ENCODE measurements at places on chromosomes 7 and 10.

DNA sequence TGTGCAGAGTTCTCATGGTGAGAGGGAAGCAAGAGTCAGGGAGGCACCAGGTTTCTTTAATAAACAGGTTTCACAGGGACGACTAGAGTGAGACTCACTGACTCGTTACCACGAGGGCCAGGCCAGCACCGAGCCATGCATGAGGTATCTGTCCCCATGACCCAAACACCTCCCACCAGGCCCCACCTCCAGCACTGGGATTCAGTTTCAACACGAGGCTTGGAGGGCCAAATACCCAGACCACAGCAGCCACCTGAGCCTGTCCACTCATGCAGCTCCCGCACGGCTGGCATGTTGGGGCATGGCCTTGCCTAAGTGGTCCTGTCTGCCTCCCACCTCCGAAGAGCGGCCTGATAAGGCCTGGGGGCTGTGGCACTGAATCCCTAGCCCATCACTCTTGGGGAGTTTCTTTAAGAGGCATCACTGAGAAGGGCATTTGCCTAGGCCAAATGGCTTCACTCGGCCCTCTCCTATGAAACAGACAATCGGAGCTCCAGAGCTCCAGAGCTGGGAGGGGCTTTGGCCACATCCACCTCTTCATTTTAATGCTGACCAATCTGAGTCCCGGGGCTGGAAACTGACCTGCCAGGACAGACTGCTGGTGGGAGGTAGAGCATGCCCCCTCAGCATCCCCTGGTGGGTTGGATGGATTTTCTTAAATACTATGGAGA is 157.8 kb downstream of the DNAJB6 start:
- no peak for DNase-seq

GRCh38 chr10:78802866-78803265 is 265.9 kb upstream of the ZMIZ1 start:
- DNase-seq, result peak; percentile 34

DNA sequence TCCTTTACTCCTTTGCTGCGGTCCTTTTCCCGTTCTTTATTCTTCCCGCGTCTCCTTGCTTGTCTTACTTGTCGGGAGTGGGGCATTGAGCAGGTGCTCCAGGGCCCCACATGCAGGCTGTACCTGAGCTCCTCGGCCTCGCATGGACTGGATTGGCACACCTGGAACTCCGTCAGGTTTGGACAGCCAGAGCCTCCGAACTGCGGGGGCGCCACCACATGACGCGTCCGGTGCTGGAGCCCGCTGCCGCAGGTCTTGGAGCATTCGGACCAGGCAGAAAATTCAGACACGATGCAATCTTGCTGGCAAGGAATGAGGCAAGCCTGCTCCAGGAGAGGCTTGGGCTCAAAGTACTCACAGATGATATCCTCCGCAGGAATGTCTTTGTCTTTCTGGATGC is 195.7 kb downstream of the THSD7A start:
- DNase-seq, result no peak

DNA sequence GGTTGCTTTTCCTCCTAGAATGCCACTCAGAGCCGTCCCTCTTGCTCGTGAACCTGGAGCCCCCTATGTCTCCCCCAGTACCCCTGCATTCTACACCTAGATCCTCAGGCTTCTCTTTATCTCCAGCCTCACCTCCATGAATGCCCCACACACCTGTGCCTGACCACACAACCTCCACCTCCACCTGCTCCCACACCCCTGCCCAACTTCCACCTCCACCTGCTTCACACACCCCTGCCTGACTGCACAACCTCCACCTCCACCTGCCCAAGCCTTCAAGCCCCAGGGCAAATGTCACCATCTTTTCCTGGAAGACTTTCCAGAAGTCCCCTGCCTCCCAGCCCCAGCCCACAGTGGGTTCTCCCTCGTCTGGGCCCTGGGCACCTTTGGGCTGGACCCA is 6.9 kb upstream of the LFNG start:
- no peak for DNase-seq

- DNase-seq, result no peak
Observed at GRCh38 chr7:21214657-21215056, 213.2 kb upstream of the SP4 start.

DNA sequence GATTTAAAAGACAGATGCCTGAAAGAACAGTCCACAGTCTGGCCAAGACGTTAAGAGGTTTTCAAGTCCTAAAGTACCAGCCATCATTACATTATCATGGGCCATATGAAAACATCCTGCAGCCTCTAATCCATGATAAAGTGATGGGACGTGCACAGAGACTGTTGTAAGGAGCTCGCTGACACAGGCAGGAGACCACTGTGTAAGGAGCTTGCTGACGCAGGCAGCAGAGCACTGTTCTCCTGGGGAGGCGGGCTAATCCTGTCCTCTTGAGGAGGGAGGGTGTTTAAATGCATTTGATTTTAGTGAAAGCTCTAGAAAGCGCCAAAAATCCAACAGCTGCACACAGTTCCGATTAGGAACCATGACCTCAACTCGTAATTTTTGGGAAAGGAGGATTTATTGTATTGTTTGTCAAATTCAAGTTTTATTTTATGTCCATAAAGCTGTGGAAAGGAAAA is 16.9 kb downstream of the SVIL start:
- DNase-seq, result no peak

- no peak for DNase-seq
Observed at GRCh38 chr7:148850564-148850963, 33.5 kb downstream of the EZH2 start.

DNA sequence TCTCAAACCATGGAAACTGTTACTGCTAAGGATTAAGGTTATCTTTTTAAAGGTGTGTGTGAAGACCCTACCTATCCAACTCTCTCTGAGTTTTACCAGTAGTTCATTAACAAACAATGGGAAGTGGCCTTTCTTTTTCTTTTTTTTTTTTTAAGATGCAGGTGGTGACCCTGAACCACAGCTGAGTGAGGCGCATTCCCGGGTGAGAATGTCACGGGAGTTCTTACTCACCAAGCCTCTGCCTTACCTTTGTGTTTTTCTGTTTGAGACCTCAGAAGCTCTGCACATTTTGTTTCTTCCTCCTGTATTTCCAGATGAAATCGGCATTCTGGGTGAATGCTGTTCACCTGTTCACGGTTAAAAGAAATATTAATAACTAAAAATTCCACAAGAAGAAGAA is 2.5 kb downstream of the VIPR2 start:
- DNase-seq, result no peak

DNA sequence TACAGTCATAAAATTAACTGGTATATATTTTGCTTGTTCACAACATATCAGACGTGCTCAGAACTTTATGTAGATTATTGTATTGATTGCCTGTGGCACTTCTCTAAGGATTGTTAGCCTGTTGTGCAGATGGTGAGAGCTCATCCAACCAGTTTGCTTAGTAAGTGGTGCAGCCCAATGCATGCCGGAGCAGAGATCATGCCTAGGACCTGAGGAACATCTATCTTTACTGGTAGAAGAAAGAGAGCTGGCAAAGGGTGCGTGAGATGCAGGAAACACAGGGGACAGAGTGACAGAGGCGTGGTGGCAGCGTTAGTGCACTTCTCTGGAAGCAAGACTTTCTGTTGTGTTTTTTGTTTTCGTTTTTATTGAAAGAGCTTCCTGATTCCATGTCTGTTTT is 35.9 kb downstream of the CCM2 start:
- DNase-seq, result no peak

DNA sequence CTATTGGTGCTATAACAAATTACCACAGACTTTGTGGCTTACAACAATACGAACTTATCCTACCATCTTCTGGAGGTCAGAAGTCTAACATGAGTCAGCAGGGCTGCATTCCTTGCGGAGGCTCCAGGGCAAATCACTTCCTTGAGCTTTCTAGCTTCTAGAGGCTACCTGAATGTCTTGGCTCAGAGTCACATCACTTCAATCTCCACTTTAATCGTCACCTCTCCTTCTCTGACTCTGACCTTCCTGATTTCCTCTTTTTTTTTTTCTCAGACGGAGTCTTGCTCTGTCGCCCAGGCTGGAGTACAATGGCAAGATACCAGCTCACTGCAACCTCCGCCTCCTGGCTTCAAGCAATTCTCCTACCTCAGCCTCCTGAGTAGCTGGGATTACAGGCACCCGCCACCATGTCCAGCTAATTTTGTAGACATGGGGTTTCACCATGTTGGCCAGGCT is 44.6 kb upstream of the ANAPC16 start:
- DNase-seq, result peak; percentile 99

DNA sequence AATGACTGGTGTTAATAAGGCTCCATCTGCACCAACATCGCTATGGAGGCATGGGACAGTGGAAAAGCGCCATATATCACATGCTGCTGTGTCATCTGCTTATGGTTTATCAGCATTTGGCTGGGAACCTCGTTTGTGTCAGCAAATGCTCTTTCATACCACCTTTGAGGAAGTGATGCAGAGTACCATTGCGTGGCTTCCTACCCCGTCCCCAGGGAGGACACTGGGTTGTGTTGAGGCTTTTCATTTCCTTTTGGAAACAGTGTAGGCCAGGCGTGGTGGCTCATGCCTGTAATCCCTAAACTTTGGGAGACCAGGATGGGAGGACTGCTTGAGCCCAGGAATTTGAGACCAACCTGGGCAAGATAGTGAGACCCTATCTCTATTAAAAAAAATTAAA is 6.8 kb downstream of the TACR2 start:
- DNase-seq, result no peak

DNA sequence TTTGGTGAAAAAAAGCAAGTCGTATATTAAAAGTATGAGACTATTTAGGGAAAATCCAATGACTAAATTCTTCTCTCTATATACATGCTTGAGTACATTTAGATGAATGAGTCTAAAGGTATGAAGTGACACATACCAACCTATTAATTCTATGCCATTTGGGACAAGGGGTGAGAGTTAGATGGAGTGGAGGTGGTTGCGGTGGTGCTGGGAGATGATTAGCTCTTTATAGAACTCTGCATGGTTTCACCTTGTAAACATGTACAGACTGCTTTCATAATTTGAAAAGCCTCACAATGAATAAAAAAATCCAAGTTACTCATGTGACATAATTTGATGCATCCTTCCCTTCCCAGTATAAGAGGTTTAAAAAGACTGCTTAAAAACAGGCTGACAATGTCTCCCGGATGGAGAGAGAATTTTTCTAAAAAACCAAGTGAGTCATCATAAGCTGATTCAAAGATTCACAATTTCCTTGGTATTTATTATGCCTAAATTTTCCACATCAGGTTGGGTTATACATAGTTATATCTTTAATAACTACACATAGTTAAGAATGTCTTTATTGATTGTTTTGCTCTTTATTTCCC is 572.8 kb downstream of the REEP3 start:
- DNase-seq, result no peak

DNA sequence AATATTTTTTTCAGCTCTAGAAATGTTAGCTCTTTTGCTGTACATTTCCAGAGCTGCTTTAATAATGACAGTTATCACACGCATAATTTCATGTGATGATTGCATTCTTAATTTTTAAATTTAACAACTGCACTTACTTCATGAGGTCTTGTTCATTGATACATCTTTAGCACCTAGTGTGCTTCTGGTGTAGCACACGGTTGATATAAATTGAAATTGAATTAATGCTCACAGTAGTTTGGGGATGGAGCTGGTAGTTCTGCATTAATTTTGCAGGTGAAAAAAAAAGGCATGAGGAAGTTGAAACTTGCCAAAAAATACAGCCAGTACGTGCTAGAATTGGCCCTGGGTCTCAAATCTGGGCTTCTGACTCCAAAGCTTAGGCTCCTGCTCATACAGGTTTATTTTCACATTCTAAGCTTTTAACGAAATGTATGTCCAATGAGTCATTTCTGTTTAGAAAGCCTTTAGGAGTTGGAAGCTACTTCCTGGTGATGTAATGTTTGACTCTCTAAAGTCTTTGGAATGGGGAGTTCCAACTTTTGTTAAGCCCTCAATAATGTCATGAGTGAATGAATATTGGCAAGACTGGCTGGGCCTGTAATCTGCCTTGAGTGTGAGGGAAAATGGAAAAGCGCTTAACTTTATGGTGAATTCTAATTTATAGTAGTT is 62.5 kb downstream of the DAGLB start:
- DNase-seq, result peak; percentile 97

DNA sequence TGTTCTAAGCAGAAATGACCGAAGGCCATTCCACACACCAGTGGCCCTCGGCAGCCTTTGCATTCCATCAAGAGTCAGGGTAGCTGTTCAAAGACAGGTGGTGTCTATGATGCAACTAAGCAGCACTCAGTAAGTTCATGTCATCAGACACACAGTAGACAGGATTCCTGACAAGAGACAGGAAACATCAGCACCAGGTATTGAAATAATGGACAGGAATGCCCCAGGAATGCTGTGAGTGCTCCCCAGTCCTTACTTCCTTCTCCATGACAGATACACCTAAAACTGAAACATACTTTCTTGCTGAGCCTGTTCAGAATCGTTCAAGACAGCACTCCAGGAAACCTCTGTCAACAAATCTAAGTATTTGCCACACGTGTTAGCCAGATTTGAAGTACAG is 204.4 kb downstream of the TPST1 start:
- no peak for DNase-seq

DNA sequence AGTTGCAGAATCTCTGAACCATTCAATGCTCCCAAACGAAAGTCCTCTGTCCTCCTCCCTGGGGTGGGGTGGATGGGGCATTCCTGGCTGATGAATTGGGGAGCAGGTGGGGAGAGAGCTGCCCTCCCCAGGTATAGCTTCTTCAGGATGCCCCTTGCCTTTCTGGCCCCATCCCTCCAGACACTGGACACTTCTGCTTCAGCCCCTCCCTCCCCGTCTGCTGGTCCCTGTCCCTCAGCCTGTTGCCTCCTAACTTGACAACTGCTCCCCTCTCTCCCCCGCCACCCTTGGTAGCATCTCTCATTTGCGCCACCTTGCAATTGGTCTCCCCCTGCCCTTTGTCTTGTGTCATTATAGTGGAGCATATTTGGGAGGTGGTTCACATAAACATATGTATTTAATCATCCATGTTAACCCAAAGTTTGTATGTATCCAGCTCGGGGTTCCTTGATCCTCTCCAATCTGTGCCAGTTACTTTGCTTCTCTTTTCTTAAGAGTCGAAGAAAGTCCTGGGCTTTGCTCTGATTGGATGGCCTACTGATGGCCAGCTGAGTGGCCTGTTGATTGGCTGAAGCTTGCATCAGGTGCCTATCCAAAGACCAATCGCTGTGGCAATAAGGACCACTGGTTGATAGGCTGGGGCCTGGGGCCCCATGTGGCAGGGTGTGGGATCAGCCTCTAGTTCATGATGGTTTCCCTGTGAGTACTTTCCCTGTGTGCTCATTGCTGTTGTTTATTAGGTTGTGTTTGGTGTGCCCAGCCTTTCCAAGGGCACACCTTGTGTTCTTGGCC is 4.0 kb upstream of the GCK start:
- DNase-seq, result no peak

- no peak for DNase-seq
Observed at GRCh38 chr10:7134448-7134847, 276.4 kb downstream of the SFMBT2 start.

GRCh38 chr7:4809091-4809591 is 33.7 kb downstream of the AP5Z1 start:
- DNase-seq, result no peak

- peak; percentile 67 for DNase-seq
Observed at GRCh38 chr7:131106681-131107336, 220.9 kb upstream of the MKLN1 start.

GRCh38 chr10:2618690-2619089 is 448.7 kb upstream of the PFKP start:
- DNase-seq, result no peak

GRCh38 chr10:4326647-4327046 is 499.4 kb upstream of the AKR1E2 start:
- DNase-seq, result no peak

GRCh38 chr10:86389441-86390193 is 23.0 kb upstream of the GRID1 start:
- peak; percentile 13 for DNase-seq
